Stimulated activated CD8-positive, alpha-beta memory T cell treated with anti-CD3 and anti-CD28 coated beads, Interleukin-4, amount 100 ng/mL, for 24 hours (primary cell): ENCODE measurements at places on chromosomes 11 and 22.

DNA sequence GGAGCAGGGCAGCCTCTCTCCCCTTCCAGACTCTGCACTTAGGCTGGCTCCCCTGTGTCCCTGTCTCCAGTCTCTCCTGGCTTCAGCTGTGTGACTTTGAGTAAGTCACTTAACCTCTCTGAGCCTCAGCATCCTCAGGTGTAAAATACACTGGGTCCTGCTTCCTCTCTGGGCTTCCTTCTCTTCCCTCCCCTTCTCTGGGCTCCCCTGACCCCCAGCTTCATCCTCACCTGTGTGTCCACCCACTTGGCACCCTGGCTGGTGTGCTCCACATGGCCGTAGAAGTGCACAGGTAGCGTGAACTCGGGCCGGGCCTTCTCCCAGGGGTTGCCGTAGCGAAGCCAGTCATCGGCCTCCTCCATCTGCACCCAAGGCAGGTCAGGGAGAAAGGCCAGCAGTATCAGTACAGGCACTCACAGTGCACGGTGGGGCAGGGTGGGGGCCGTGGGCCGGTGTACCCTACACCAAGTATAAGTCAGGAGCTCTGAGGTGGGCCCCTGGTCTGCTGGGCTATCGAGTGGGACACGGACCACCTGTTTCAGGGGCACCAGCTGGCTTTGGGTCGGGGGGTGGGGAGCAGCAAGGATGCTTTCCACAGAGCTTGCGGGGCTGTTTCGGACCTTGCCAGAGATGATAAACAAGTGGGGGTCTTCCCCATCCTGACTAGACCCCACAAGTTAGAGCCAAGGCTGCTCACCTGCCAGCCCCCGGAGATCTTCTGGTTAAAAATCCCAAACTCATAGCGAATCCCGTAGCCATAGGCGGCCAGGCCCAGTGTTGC lies 2.0 kb downstream of the PYGM start:
- DNase-seq: no peak

GRCh38 chr11:31974366-31975136 lies 116.3 kb upstream of the RCN1 start:
- no peak for DNase-seq

- no peak for DNase-seq
Measured at GRCh38 chr22:30004694-30005093, 75.6 kb upstream of the HORMAD2 start.

- DNase-seq: no peak
Measured at GRCh38 chr11:26143566-26144290, 188.2 kb upstream of the ANO3 start.

DNA sequence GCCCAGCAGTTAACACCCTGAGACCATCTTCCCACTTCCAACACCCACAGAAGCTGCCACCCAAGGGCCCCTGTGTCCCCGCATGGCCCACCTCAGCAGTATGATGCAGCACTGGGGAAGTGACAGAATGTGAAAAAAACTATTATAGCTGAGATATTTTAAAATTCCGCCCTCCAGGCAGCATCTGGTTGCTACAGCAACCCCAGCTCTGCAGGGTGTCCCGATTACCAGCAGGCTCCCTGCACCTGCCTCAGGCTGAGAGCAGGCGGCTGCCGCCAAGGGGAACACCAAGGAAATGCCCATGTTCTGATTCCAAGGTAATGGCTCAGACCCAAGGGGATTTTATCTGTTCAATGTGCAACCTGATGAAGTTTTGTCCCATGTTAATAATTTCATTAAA lies 10.5 kb upstream of the TMEM121B start:
- DNase-seq: no peak

- no peak for DNase-seq
Measured at GRCh38 chr22:46824980-46825544, 62.6 kb downstream of the TBC1D22A start.

GRCh38 chr11:10498022-10498400 lies 42.9 kb downstream of the AMPD3 start:
- no peak for DNase-seq
